Hematopoietic multipotent progenitor cell (in vitro differentiated cells): ENCODE measurements at places on chromosomes 3 and 15.

DNA sequence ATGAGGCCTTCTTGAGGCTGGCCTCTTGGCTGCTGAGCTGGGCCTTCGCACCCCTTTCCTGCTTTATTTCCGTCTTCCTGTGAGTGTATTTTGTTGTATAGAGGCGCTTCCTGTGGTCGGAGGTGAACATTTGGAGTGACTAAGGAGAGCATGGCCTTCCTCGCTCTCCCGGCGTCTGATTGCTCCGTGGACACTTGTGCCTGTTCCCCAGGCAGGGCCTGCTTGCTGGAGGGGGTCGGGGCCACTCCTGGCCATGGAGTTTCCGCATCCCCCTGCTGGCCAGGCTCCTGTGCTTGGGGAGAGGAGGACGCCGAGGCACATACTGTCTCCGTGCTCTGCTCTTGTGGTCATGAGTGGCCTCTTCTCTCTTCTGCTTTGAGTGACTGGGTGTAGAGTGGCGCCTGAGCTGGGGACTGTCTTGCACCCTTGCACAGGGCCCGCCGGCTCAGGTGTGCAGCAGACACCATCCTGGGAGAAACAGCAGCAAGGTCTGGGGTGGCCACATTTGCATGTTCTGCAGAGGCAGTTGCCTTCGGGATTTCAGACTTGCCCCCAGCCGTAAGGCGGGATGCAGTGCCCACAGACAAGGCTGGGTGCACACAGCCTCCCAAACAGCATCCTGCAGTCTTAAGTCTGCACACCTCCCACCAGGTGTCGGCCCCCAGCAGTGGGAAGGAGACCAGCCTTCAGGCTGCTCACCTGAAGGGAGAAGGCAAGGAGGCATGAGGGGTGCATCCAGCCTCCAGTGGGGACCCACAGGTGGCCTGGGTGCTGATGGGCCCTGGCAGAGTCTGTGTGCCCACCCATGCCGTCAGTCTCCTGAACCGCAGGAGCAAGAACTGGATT, 16.4 kb downstream of the KLF13 start:
- DNase-seq = no peak

- DNase-seq = no peak
Measured at GRCh38 chr3:169510693-169511010, 152.9 kb downstream of the MECOM start.

DNA sequence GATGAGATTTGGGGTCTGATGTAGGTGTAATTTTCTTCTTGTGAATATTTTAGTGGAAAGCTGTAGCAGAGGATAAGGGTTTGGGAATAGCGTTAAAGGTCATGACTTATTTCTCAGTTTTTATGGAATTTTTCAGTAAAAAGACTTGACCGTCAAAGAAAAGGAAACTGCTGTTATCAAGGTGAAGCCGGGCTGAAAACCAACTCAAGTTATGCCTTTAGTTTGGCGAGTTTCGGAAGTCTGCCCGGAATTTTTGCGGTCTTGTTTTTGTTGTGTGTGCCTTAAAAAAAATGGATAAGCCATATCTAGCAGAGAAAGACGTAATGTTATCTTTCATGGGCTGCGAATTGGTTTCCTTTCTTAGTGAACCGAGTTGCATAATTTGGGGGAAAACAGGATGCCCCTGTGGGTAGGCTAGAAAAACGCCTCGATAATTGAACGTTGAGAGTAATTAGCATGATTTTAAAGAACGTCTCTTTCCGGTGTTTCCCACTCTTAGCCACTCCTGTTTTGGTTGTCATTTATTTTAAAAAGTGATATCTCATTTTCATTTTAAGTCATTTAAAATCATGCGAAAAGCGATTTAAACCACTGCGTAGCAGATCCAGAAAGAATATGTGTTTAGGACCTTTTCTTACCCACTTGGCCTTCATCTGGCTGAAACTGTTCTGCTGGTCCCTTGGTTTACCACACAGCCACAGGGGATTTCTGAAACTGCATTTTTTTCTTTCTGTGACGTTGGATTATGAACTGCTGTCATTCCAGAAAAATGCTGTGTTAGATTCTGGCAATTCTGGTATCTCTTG, 1.1 kb downstream of the NFKBIZ start:
- DNase-seq = peak; percentile 51

GRCh38 chr15:98873441-98874218, 134.0 kb downstream of the PGPEP1L start:
- no peak for DNase-seq
